ENCODE measurements at places on chromosomes 3 and 15. TPM values are rescaled to one million over a fixed set of nuclear protein-coding genes. Genes with fewer than 3 reads are reported as not detected.

The GTF2E1 gene
- 11.7 TPM for total RNA-seq

The CDCP1 gene
- total RNA-seq: 87.6 TPM

The MIX23 gene
- total RNA-seq: 27.2 TPM

The FGD5 gene
- total RNA-seq: 0.20 TPM

The CYP1A2 gene
- total RNA-seq: not detected

The NR1I2 gene
- 0.20 TPM for total RNA-seq

The RAB8B gene
- total RNA-seq: 43.1 TPM

The CORO2B gene
- total RNA-seq: 32.9 TPM

The STRIT1 gene
- total RNA-seq: not detected

The MINAR1 gene
- 1.6 TPM for total RNA-seq

The IL12A gene
- total RNA-seq: 3.7 TPM

The CD86 gene
- total RNA-seq: not detected

The LRTM1 gene
- not detected for total RNA-seq

The FBXO40 gene
- total RNA-seq: not detected

The PAQR5 gene
- total RNA-seq: 0.03 TPM

The CHST13 gene
- total RNA-seq: not detected

The RAD18 gene
- 6.8 TPM for total RNA-seq

The AMOTL2 gene
- total RNA-seq: 117 TPM

The PLSCR2 gene
- not detected for total RNA-seq

The TRIM42 gene
- not detected for total RNA-seq

The POLQ gene
- total RNA-seq: 1.3 TPM

The TERB2 gene
- not detected for total RNA-seq

The CLDN18 gene
- not detected for total RNA-seq

The C3orf85 gene
- total RNA-seq: not detected

The TBC1D2B gene
- 58.5 TPM for total RNA-seq

The ASTE1 gene
- total RNA-seq: 7.4 TPM

The RLBP1 gene
- not detected for total RNA-seq

The REC114 gene
- total RNA-seq: not detected
